ENCODE measurements at places on chromosomes 2 and 18.

DNA sequence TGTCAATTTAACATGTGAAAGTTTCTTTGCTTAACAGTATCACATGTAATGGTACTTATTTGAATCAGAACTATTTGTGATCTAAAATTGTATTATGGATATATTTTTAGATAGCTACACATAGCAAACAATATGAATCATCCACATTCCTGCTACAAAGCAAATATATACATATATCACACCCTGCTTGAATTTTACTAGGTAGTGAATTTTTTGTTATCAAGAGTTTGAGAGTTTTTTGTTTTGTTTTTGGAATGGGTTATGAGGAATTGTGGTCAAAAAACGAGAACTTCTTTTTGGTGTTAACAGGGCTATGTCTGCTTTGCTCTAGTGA lies 635.7 kb downstream of the NRXN1 start:
- DNase-seq: no peak

- DNase-seq: no peak
Observed at GRCh38 chr2:141439524-141439923, 691.3 kb downstream of the LRP1B start.

DNA sequence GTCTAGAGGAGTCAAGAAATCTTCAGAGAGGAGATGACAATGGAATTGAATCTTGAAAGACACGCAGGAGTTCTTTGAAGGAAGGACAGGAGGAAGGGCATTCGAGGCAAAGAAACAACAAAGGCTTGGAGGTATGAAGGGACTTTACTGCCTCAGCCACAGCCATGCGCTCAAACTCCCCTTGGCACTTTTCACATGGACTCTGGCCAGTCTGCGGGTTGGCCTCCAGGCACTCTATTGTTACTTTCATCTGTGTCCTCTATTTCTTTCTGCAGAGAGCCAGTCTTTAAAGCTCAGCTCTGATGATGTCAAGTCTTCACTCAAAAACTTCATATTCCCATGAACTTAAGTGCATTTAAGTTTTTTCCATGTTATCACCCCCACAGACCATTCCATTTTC lies 95.4 kb downstream of the ZAP70 start:
- no peak for DNase-seq

GRCh38 chr2:23452853-23453420 lies 68.0 kb downstream of the KLHL29 start:
- no peak for DNase-seq

GRCh38 chr2:88027697-88028389 lies 11.5 kb upstream of the RNU2-63P start:
- no peak for DNase-seq

GRCh38 chr2:56077359-56077915 lies 106.4 kb upstream of the CCDC85A start:
- no peak for DNase-seq

- no peak for DNase-seq
Observed at GRCh38 chr2:201837824-201838431, 31.6 kb downstream of the CDK15 start.

DNA sequence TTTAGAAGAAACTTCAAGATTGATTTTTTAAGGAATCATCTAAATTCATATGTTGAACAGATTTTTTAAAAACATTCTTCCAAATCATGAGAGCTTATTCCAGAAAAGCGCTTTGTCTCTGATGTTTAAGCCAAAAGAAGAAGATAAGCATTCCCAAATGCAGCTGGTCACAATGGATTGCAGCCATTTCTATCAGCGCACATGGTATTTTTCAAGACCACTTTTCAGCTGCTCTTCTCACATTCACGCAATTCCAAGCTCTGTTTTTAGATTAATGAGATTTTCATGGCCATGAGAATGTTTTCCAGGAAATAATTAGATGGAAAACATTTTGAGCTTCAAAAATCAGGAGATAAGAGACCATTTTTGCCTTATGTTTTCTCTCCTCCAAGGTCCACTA lies 8.7 kb downstream of the OSBPL1A start:
- DNase-seq: no peak

GRCh38 chr2:171792886-171793580 lies 101.0 kb downstream of the SLC25A12 start:
- no peak for DNase-seq

GRCh38 chr2:29733213-29733612 lies 188.2 kb downstream of the ALK start:
- peak; percentile 97 for DNase-seq

GRCh38 chr2:62149708-62150107 lies 46.2 kb upstream of the B3GNT2 start:
- no peak for DNase-seq

DNA sequence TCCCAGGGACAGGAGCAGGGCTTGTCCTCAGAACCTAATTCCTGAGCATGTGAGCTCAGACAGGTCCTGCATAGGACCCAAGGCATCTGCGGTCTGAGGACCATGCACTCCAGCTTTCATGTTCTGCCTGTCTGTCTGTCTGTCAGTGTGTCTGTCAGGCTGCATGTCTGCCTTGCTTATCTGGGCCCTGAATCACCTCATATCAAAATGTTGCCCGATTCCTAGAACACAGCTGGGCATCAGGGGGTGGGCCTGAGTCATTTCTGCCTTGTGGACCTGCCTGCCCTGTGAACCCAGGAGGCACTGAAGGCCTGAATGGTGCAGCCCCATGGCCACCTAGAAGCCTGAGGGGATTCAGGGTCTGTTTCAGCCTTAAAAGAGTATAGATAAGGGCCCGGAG lies 22.1 kb downstream of the INHBB start:
- no peak for DNase-seq

- no peak for DNase-seq
Observed at GRCh38 chr18:21345840-21346239, 103.8 kb downstream of the GREB1L start.

DNA sequence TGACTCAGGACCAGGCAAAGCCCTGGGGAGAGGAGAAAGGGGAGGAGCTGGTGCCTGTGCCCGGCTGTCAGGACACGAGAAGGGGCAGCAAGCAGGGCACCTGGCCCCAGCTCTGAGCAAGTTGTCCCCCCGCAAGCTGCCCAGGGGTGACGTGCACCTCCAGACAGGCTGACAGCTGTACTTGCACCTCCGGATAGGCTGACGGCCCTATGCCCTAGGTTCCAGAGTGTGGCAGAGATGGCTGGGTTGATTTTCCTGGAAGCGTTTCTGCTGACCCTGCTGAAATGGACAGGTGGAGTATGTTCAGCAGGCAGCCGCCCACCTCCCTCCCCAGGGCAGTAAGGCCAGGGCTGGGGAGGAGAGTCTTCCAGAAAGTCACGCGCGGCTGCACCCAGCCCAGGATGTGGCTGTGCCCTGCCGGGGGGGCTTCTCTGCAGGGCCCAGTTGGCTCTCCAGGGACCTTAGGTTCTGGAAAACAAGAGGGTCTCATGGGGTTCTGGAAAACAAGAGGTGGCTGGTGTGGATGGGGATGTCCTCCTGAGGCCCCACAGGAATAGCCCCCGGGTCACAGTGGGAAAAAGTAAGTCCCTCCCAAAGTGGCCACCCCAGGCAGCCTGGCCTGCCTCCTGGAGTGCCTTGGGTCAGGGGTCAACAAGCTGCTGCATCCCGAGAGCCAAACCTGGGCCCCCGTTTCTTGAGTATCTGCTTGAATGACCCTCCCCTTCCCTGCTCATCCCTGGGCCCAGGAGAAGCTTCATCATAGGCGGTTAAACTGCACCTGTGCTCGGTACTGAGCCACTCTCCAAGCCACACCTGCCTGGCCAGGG lies 71.4 kb upstream of the OTOS start:
- DNase-seq: no peak

- DNase-seq: peak; percentile 22
Observed at GRCh38 chr2:177332026-177332991, 60.3 kb upstream of the AGPS start.

- no peak for DNase-seq
Observed at GRCh38 chr2:54568876-54569321, 112.8 kb downstream of the SPTBN1 start.

DNA sequence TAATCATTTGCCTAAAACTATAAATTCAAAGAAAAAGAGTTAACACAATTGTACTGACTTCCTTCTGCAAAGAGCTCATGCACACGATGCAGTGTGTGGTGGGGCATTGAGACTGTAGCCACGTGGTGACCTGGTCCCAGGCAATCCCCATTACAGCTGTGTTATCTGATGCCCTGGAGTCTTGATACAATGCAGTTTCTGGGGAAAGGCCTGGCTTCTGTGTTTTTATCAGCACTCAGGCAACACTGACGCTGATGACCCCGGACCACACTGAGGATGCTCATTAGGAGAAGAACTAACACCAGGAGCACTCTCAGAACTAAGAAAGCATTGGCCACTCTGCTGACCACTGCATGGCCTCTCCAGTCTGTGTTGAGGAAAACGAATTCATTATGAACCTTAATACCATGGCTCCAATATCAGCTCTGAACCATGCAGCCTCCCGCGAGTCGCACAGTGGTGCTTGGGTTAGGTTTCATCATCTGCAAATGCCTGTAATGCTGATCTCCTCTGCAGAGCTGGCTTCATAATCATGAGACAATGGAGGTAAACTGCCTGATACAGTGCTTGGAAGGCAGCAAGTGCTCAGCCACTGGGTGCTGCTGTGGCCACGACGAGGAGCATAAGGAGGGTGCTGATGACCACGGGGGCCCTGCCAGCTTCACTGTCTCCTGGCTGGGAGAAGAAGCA lies 218.5 kb downstream of the MYT1L start:
- DNase-seq: no peak

DNA sequence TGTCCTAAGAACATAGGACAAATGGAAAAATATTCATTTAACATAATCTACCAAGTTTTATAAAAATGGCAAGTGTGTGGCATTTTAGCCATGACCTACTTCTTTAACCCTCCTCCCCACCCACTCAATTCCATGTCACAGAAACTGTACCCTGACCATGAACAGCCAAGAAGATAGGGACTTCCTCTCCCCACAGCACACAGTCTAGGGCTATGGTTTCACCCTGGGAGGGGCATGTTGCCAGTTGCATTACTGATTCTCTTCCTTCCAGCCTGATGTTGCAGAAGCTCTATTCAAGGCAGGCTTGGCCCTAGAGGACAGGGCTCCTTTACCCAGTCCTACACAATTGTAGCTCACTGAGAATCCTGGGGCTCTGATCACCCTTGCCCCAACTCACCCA lies 153.6 kb upstream of the KLF7 start:
- DNase-seq: no peak

GRCh38 chr2:98191883-98192282 lies 104.9 kb downstream of the VWA3B start:
- DNase-seq: no peak

- no peak for DNase-seq
Observed at GRCh38 chr2:237639836-237640220, 12.4 kb downstream of the LRRFIP1 start.

Data from DMS 273 treated with DMSO at 0.1 percent for 48 hours (cell line).